ENCODE measurements at places on chromosomes 2 and 18.

DNA sequence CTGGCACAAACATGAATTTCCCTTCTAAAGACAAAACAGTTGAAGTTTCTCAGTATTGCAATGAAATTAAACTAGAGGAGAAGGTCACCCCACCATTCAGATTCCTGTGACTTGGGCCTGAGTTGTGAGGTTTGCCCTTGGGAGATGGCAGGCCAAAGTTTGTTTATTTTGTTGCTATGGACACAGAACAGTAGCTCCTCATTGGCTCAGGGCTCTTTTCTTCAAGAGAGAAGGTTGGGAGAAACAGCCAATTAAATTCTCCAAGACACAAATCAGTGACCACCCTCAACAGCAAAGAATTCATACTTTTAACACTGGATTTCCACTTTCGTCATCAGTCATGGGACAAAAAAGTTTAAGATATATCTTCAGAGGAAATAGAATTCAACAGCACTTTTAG is at the start of gene FLACC1:
TSS of gene FLACC1 (minus strand) at position 125 of the 400 bp plus-strand sequence. CDS start 5,941 bp downstream, outside the sequence.
- no peak for DNase-seq

DNA sequence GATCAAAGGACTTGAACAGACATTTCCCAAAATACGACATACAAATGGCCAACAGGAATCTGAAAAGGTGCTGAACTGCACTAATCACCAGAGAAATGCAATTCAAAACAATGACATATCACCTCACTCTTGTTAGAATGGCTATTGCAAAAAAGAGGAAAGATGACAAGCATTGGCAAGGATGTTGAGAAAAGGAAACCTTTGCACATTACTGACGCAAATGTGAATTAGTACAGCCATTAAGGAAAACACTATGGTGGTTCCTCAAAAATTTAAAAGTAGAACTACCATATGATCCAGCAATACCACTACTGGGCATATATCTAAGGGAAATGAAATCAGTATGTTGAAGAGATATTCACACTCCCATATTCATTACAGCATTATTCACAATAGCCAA is 57.7 kb upstream of the ASPRV1 start:
- no peak for DNase-seq

GRCh38 chr2:25567406-25567805 is 106.0 kb downstream of the DTNB start:
- no peak for DNase-seq

- no peak for DNase-seq
Measured at GRCh38 chr2:25738383-25739343, 65.3 kb upstream of the DTNB start.

DNA sequence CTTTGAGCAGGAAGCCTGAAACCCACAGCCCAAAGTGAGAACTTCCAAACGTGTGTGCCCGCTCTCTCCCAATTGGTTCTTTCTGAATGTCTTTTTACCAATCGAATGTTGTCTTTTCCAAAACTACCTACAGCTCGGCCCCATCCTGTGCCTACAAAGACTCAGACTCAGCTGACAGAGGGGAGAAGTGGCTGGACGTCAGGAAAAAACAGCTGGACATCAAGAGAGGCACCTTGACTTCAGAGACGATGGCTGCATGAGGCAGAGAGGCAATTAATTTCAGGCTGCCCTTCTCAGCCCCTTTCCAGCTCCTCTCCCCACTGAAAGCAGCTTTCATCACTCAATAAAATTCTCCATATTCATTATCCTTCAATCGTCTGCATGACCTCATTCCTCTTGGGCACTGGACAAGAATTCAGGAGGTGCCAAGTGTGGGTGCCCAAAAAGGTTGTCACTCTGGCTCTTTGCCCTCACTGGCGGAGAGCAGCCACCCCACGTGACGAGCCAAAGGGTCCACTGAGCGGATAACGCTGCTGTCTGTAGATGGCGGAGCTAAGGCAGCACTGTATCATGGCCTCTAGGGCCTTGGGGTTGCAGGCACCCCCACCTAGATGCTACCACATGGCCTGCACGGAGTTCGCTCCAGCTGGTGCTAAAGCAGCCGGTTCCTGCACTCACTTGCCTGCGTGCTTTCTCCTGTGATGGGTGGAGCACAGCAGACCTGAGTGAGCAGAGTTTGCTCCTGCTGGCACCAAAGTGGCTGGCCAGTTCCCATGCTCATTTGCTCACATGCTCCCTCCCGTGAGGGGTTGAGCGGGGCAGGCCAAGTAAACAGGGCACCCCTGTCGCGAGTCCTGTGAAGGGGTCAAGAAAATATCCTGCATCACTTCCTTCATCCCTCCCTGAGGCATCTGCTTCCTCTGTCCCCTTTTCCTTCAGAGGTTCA is 37.9 kb downstream of the FAM210A start:
- no peak for DNase-seq

DNA sequence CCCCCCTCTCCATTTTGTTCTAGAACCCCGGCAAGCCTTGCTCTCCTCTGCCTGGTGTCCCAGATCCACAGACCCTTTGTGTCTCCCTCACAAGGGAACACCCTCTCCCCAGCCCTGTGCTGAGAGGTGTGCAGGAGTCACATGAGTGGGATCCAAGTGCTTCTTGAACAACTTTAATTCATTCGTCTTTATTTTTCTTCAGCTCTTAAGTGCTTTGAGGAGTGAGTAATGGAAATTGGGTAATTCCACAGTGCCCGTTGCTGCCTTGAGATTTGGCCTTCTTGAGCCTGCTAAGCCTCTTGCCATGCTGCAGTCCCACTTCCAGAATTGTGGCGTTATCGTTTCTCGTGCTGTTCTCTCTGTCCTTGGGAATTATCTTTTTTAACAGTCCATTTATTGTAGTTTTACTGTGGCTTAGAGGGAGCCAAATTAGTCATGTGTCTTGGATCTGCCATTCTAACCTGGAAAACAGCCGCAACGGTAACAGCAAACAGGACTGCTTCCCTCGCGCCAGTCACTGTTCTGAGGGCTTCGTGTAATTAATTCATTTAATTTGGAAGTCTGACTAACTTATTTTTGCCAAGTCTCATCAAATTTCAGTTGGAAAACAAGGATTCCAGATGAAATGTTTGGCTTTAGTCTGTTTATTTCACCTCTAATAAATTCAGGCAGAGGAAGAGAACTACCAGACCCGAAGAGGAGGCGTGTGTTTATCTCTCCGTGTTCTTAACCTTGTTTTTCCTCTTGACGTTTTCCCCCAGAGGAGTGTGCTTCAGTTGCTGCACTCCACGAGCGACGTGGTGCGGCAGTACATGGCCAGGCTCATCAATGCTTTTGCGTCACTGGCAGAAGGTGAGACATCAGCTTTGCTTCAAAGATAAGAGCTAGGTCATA is 72.0 kb downstream of the ARMC9 start:
- no peak for DNase-seq

GRCh38 chr2:151347906-151348305 is 9.5 kb upstream of the TNFAIP6 start:
- no peak for DNase-seq

DNA sequence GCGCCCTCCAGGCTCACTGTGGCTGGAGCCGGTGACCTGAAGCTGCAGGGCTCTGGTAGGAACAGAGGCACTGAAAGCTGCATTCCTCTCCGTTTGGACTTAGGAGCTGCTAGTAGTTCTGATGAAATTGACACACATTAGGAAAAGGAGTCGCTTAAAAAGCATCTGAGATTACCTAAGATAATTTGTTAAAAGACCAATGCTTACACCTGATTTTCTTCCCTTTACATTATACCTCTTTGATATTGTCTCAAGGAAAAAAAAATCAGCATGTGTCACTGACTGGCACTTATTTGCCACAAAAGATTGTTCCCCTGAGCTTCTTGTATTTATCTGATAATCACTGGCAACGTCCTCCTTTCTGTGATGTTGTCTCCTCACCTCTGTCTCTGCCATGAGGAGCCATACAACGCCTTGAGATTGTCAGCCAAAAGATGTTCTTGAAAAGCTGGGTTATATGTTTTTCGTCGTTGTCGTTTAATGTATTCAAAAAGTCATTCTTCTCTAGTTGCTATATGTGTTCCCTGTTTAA is 618 bp upstream of the CHN1 start:
- no peak for DNase-seq

GRCh38 chr2:157887946-157888345 is 11.8 kb upstream of the ACVR1 start:
- DNase-seq, result no peak

- no peak for DNase-seq
Measured at GRCh38 chr2:165698444-165698884, 95.6 kb downstream of the GALNT3 start.
